Type B pancreatic cell (in vitro differentiated cells): ENCODE measurements at places on chromosomes 4 and X. TPM values are rescaled to one million over a fixed set of nuclear protein-coding genes. Genes with fewer than 3 reads are reported as not detected.

DNA sequence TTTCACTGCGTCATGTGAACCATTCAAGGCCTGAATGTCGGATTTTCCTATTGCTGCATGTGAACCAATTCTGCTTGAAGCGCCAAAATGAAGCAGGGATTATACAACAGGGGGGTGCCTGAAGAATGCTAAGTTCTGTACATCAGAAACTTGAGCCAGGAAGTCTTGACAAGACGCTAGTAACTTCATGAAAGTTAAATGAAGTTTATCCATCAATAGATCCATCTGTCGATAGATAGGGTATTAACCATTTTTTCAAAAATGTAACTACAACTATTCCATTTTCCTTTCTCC, 590 bp upstream of the NAF1 start:
- H3K4me1 ChIP-seq: peaks cover 14% of the 10 kb centered on the region
- H3K27me3 ChIP-seq: no peaks in the 10 kb centered on the region
- peak overlapping the region; percentile 88 for H3K4me3 ChIP-seq
- peaks cover under 1% of the 10 kb centered on the region for H3K36me3 ChIP-seq
- peak overlapping the region; percentile 99 for H3K27ac ChIP-seq

DNA sequence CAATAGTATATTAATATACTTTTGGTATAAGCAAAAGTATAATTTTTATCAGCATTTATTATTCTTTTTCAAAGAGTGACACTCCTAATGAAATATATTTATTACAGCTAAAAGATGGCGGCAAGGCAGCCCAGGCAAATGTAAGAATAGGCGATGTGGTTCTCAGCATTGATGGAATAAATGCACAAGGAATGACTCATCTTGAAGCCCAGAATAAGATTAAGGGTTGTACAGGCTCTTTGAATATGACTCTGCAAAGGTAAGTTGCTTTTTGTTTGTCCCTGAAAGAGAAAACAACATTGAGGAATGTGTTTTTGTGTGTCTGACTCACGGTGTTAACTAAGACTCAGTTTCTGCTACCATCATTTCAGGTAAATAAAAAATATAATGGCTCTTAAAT, 71.9 kb downstream of the PDLIM5 start:
- H3K27ac ChIP-seq: no peak overlapping the region
- H3K4me1 ChIP-seq: peaks cover 45% of the 10 kb centered on the region
- H3K36me3 ChIP-seq: peaks cover 4% of the 10 kb centered on the region
- H3K4me3 ChIP-seq: no peak overlapping the region

- H3K27ac ChIP-seq: no peak overlapping the region
- H3K4me1 ChIP-seq: no peaks in the 10 kb centered on the region
- H3K36me3 ChIP-seq: no peaks in the 10 kb centered on the region
- DNase-seq: no peak
These were observed 52.9 kb downstream of the CNKSR2 start for GRCh38 chrX:21427086-21427485.

GRCh38 chr4:7805533-7806337, 133.9 kb downstream of the AFAP1 start:
- no peaks in the 10 kb centered on the region for H3K27me3 ChIP-seq
- H3K4me1 ChIP-seq: peaks cover 48% of the 10 kb centered on the region
- DNase-seq: no peak
- peak overlapping the region; percentile 71 for H3K27ac ChIP-seq
- peak overlapping the region; percentile 48 for H3K4me3 ChIP-seq

- H3K36me3 ChIP-seq: no peaks in the 10 kb centered on the region
- no peak overlapping the region for H3K27ac ChIP-seq
- DNase-seq: no peak
- H3K4me1 ChIP-seq: no peaks in the 10 kb centered on the region
- no peaks in the 10 kb centered on the region for H3K27me3 ChIP-seq
These were observed 313.1 kb upstream of the ANXA10 start for GRCh38 chr4:167779280-167779679.

DNA sequence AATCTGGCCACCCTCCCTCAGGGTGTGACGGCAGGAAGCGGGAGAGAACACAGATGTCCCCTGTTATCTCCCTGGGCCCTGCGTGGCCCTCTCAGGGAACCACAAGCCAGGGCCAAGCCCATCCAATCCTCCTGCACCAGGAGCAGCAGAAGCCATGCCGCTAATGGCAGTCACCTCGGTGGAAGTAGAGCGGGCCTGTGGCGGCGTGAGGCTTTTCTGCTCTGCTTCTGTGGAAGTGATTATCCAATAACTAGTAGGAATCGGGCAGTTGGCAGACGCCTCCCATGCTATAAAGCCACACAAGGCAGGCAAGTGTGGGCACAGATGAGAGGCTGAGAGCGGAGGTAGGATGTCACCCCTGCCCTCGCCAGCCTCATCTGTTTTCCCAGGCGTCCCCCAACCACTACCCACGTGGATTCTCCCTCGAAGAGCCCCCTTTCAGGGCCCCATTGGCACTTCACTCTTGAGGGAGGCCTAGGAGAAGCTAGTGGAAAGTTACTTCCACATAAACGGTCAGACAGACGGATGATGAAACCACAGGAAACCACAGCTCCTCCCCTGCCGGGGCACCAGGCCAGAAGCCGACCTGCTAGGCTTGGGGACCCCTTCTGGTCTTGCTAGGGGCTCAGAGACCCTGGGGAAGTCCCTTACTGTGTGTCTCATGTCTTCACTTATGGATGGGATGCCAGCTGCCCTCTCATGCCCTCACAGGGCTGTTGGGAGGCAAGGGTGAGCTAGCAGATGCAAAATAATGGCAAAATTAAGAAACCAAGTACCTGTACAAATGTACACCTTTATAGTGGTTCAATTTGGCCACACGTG, 18.8 kb upstream of the TMSB4X start:
- no peak for DNase-seq
- H3K4me3 ChIP-seq: no peak overlapping the region
- H3K27me3 ChIP-seq: no peaks in the 10 kb centered on the region
- no peaks in the 10 kb centered on the region for H3K36me3 ChIP-seq
- H3K4me1 ChIP-seq: no peaks in the 10 kb centered on the region

DNA sequence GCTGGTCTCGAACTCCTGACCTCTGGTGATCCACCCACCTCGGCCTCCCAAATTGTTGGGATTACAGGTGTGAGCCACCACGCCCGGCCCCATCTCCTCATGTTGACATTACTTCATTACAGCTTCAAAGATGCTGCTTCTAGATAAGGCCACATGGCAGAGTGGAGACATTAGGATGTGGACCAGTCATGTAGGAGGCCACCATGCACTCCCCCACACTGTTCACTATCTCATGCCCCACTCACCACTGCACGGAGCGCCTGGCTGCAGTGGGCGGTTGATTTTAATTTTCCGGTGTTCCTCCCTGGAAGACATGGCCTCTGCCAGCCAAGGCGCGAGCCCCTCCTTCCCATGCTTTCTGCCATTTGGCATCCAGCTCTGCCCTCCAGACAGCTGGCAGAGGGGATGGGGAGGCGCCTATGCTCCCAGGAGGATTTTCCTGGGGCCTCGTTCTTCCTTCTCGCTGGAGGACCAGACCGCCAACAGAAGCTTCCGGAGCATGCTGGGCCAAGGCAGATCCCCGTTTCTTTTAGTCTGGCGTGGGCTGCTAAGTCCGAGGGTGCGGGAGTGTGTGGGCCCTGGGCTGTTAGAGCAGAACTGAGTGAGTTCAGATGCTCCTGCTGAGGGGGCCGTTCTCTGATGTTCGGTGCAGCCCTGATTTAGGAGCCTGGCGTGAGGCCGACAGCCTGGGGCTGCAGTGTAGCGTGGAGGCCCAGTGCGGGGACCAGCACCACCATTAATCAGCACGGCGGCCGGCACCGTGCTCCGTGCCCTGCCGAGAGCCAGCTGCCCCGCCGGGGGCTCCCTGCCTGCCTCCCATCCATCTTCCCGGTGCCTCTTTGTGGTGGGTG, 93.1 kb downstream of the SORCS2 start:
- no peak for DNase-seq
- peaks cover 16% of the 10 kb centered on the region for H3K27me3 ChIP-seq
- peaks cover 35% of the 10 kb centered on the region for H3K4me1 ChIP-seq
- no peaks in the 10 kb centered on the region for H3K36me3 ChIP-seq

DNA sequence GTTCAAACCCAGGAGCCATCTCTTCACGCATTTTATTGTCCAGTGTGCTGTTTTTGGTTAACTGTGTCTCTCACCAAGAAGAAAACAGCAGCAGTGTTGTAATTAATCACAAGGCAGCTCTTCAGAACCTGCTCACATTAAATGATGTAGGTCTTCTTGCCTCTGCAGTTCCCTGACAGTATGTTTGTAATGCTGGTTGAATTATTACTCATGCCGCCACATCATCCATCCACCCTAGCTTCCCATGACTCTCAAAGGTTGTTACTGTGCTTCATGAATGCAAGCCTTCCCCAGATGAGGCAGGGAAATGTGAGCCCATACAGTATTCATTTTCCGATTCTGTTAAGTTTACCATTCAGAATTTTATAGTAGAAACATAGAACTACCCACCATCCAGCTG, 17.4 kb downstream of the TLR10 start:
- peaks cover 6% of the 10 kb centered on the region for H3K27me3 ChIP-seq
- H3K27ac ChIP-seq: no peak overlapping the region
- peaks cover 13% of the 10 kb centered on the region for H3K4me1 ChIP-seq

DNA sequence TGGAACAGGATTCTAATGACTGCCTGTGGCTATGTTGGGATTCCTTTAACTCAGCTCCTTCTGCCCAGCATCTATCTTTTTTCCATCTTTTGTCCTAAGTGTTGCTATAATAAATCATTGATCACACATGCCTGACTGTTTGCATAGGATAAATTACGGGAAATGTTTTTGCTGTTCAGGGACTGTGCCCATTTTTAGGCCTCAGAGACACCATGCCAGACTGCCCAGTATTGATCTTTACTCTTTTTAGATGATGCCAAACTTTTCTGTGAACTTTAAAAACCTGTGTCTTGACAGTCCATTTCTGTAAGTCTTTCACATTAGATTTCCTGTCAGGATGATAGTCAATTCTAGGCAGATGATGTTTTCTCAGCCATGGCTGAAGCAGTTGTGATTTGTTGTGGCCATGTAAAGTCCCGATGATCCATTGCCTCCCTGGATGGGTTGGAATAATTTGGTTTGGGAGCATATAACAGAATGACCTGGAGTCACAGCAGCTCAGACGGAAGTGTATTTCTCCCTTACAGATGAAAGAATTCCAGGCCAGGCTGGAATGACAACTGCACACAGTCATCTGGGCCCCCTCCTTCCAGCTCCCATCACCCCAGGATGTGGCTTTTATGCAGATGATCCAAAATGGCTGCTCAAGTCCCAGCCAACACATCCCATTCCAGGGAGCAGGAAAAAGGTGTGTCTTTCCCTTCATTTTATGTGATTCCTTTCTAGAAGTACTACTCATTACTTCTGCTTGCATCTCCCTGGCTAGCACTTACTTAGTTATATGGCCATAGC, 3.4 kb downstream of the HTT-AS start:
- peaks cover 4% of the 10 kb centered on the region for H3K4me1 ChIP-seq
- DNase-seq: no peak
- H3K4me3 ChIP-seq: no peak overlapping the region
- no peaks in the 10 kb centered on the region for H3K36me3 ChIP-seq
- H3K27me3 ChIP-seq: no peaks in the 10 kb centered on the region
- no peak overlapping the region for H3K27ac ChIP-seq

DNA sequence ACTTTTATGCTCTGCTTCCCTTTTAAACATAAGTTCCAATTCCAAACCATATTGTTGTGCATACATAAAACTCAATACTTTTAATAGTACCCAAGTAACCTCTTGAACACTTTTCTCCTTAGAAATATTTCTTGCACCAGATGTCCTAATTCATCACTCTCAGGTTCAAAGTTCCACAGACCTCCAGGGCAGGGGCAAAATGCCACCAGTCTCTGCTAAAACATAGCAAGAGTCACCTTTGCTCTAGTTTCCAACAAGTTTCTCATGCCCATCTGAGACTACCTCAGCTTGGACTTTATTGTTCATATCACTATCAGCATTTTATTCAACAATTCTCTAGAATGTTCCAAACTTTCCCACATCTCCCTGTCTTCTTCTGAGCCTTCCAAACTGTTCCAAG, 13.7 kb upstream of the ASIC5 start:
- no peak for DNase-seq
- no peak overlapping the region for H3K27ac ChIP-seq
- H3K27me3 ChIP-seq: no peaks in the 10 kb centered on the region
- H3K36me3 ChIP-seq: no peaks in the 10 kb centered on the region
- H3K4me1 ChIP-seq: no peaks in the 10 kb centered on the region

DNA sequence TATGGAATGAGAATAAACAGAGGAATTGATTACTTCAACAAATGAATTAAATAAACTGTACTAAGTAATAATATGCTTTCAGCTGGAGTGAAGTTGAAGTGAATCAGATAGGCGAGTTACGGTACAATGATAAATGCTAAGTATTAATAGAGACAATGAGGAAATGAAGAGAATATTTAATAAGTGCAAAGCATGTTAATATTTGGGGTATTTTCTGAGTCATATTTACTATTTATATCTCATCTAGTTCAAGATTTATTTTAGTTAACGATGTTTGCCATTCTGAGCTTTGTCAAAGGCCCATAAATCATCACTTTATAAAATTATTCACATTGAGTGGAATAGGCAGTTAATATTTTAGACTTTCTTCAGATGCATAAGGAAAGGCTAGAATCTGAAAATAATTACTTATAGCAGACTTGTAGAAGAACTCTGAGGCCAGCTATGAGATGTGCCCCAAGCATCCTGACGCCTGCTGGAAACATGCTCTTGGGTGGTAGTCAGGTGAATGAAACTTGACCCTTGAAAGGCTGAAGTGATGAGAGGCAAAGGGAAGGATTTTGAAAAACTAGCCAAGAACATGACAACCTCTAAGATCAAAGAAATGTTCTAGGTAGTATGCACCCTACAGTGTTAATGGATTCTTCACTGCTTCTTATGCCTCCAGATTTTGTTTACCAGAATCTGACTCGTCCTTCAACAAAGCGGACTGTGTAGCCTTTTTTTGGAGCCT, 133.8 kb upstream of the STIM2 start:
- H3K27me3 ChIP-seq: no peaks in the 10 kb centered on the region
- peaks cover 23% of the 10 kb centered on the region for H3K4me1 ChIP-seq
- H3K27ac ChIP-seq: no peak overlapping the region
- peaks cover 27% of the 10 kb centered on the region for H3K36me3 ChIP-seq
- no peak overlapping the region for H3K4me3 ChIP-seq

DNA sequence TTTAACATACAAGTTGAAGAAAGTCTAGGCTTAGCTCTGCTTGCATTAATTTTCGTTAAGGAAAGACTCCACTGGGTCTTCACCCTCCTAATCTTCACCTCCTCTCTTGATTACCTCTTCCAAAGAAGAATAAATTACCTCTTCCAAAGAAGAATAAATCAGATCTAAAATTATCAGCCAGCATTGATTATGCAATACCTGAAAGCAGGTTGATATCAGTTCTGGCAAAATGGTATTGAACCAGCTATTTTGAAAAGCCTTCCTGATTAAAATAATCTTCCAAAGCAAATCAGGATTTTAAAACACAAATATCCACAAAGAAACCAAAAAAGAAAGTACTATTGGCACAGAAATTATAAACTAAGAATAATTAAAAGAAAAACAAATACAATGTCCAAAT, 36.9 kb downstream of the CDKL2 start:
- H3K4me1 ChIP-seq: no peaks in the 10 kb centered on the region
- no peak overlapping the region for H3K27ac ChIP-seq
- no peak for DNase-seq
- no peaks in the 10 kb centered on the region for H3K36me3 ChIP-seq
- no peak overlapping the region for H3K4me3 ChIP-seq

PITX2 gene
- 4.5 and 13.8 TPM in 2 replicates for total RNA-seq

EOLA1 gene
- total RNA-seq: 20.7 and 30.5 TPM in 2 replicates

APLN gene
- 1.0 and 1.2 TPM in 2 replicates for total RNA-seq
